CD8-positive, alpha-beta memory T cell (primary cell): ENCODE measurements at places on chromosomes 7 and 10.

GRCh38 chr7:36010656-36011587 is 142.1 kb upstream of the EEPD1 start:
- no peak for DNase-seq
- no peaks in the 10 kb centered on the region for H3K36me3 ChIP-seq
- H3K4me3 ChIP-seq = no peak overlapping the region
- no peaks in the 10 kb centered on the region for H3K4me1 ChIP-seq
- H3K27ac ChIP-seq = no peak overlapping the region

GRCh38 chr10:62380016-62380415 is 5.8 kb downstream of the ZNF365 start:
- H3K4me1 ChIP-seq = peaks cover 8% of the 10 kb centered on the region
- no peak for DNase-seq
- H3K27me3 ChIP-seq = no peaks in the 10 kb centered on the region
- H3K4me3 ChIP-seq = no peak overlapping the region
- H3K27ac ChIP-seq = no peak overlapping the region
- no peaks in the 10 kb centered on the region for H3K36me3 ChIP-seq

- H3K27ac ChIP-seq = no peak overlapping the region
- H3K4me1 ChIP-seq = peaks cover 11% of the 10 kb centered on the region
- no peak for DNase-seq
- H3K36me3 ChIP-seq = no peaks in the 10 kb centered on the region
- H3K27me3 ChIP-seq = no peaks in the 10 kb centered on the region
These were observed 16.2 kb downstream of the ARHGAP21 start for GRCh38 chr10:24707445-24707844.

- H3K27me3 ChIP-seq = no peaks in the 10 kb centered on the region
- no peak for DNase-seq
- no peak overlapping the region for H3K4me3 ChIP-seq
- no peak overlapping the region for H3K27ac ChIP-seq
- no peaks in the 10 kb centered on the region for H3K36me3 ChIP-seq
These were observed 319.1 kb upstream of the TMEM229A start for GRCh38 chr7:124351950-124352349.

DNA sequence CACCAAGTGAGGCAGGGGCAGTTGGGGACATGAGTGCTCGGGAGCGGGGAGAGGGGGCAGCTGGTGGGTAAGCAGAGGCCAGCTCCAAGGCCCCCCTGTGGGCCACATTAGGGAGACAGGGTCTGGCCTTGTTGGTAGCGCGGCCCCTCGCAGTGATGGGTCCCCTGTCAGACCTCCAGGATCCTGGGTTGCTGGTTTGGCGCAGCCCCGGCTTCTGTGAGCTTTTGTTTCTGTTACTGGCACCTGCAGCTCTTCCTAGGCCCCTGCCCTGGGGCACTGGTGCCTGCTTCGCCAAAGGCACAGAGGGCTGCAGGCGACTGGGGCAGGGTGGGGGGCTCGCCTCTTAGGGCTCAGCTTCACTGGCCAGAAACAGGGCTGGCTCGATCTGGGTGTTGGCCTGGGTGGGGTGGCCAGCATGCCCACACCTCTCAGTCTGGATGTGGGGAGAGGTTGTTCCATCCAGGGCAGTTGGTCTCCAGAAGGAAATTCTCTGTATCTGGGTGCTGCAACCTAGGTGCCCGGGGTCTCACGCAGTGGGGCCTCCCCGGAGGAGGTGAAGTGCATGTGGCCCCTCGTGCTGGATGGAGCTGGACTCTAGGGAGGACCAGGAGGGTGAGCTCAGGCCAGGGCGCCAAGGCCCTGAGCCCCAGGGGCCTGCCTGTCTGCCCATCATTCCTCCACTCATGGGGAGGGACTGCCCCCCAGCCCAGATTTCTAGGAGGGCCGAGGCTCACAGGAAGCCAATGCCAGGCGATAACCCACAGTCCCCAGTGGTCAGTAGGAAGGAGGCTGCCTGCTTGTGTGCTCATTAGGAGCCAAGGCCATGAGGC is 138.6 kb downstream of the LHPP start:
- no peak overlapping the region for H3K27ac ChIP-seq
- H3K4me3 ChIP-seq = no peak overlapping the region
- H3K27me3 ChIP-seq = no peaks in the 10 kb centered on the region
- no peaks in the 10 kb centered on the region for H3K4me1 ChIP-seq
- DNase-seq = no peak

- no peaks in the 10 kb centered on the region for H3K4me1 ChIP-seq
- no peak for DNase-seq
- H3K27me3 ChIP-seq = no peaks in the 10 kb centered on the region
These were observed 100.5 kb upstream of the TPK1 start for GRCh38 chr7:144936314-144936713.

DNA sequence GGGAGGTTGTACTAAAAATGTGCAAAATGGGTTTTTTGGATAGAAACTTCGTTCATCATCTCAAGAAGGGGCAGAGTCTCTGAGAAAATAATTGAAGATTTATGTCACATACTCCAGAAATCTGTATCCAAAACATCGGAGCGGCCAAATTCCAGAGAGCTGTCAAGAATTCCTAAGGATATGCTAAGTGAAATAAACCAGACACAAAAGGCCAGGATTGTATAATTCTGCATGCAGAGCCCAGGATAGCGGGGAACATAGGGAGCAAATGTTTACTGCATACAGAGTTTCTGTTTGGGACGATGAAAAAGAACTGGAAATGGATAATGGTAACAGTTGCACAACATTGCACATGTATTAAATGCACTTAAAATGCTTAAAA is 224.2 kb upstream of the AUTS2 start:
- no peak for DNase-seq
- no peak overlapping the region for H3K27ac ChIP-seq
- H3K4me1 ChIP-seq = no peaks in the 10 kb centered on the region

- H3K36me3 ChIP-seq = no peaks in the 10 kb centered on the region
- H3K4me3 ChIP-seq = peak overlapping the region; percentile 66
- peak overlapping the region; percentile 31 for H3K27ac ChIP-seq
- H3K4me1 ChIP-seq = peaks cover 18% of the 10 kb centered on the region
- DNase-seq = peak; percentile 65
These were observed 1.5 kb downstream of the STX1A start for GRCh38 chr7:73717991-73718405.

DNA sequence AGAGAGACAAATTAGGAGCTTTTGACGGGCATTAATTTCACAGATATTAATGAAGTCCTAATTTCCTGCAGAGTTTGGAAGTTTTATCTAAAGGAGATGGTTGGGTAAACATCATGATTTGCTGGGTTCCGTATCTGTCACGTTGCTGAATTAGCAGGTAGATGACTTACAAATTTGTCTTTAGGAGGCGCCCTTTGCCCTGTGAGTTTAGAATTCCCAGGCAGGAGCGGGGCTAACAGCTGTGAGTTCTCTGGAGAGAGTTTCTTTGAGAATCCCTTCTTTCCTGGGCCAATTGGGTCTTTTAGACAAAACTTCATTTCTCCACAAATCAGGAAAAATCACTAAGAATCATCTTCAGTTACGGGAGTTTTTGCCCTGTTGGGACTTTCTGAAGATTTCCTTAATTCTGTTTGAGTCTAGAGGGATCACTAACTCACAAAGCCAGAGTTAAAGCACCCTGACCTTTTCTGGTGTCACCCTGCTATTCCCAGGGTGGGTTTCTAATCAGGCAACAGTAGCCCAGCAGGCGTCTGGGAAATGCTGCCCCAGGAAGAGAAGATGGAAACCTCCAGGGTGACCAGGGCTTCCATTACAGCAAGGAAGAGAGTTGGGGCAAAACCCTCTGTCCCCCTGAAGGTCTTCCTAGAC is 63.7 kb downstream of the PRKCQ start:
- H3K4me1 ChIP-seq = peaks cover 65% of the 10 kb centered on the region
- H3K27ac ChIP-seq = no peak overlapping the region
- no peak for DNase-seq
- no peak overlapping the region for H3K4me3 ChIP-seq

GRCh38 chr7:148264933-148265557 is 325.5 kb upstream of the C7orf33 start:
- H3K36me3 ChIP-seq = no peaks in the 10 kb centered on the region
- no peak for DNase-seq
- H3K4me1 ChIP-seq = no peaks in the 10 kb centered on the region

GRCh38 chr7:111009526-111010040 is 81.3 kb upstream of the LRRN3 start:
- H3K4me3 ChIP-seq = no peak overlapping the region
- H3K27ac ChIP-seq = no peak overlapping the region
- H3K36me3 ChIP-seq = no peaks in the 10 kb centered on the region
- H3K4me1 ChIP-seq = peaks cover 62% of the 10 kb centered on the region
- no peak for DNase-seq
- no peaks in the 10 kb centered on the region for H3K27me3 ChIP-seq

GRCh38 chr7:134932707-134933370 is 53.5 kb upstream of the AGBL3 start:
- H3K36me3 ChIP-seq = no peaks in the 10 kb centered on the region
- H3K4me3 ChIP-seq = no peak overlapping the region
- no peaks in the 10 kb centered on the region for H3K27me3 ChIP-seq

- H3K36me3 ChIP-seq = no peaks in the 10 kb centered on the region
- DNase-seq = no peak
- peaks cover 3% of the 10 kb centered on the region for H3K27me3 ChIP-seq
- H3K4me1 ChIP-seq = no peaks in the 10 kb centered on the region
- H3K4me3 ChIP-seq = no peak overlapping the region
- no peak overlapping the region for H3K27ac ChIP-seq
These were observed 426.5 kb downstream of the RPS24 start for GRCh38 chr10:78460204-78460603.

DNA sequence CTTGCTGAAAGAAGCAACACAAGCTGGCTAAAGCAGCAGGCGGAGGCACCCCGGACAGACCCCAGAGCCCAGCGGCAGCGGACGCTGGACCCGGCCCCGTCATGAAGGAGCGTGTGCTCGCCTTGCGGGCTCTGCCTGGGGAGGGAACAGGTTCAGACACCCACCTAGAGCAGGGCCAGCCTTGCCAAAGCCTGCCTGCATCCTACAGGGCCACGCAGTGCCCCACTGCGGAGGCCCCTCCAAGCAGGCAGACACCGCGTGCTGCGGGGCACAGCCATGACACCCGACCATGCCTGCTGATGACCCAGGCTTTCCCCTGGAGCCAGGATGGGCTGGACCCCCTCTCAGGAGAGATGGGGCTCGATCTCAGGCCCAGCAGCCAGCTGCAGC is 91.7 kb downstream of the MAD1L1 start:
- H3K27ac ChIP-seq = no peak overlapping the region
- H3K36me3 ChIP-seq = no peaks in the 10 kb centered on the region
- no peaks in the 10 kb centered on the region for H3K27me3 ChIP-seq
- H3K4me3 ChIP-seq = no peak overlapping the region
- peaks cover 11% of the 10 kb centered on the region for H3K4me1 ChIP-seq

GRCh38 chr7:97005183-97006054 is at the start of gene DLX6:
TSS of gene DLX6 (plus strand) at chr7:97005553. CDS start at chr7:97005978, 425 bp downstream.
- DNase-seq = no peak
- H3K36me3 ChIP-seq = no peaks in the 10 kb centered on the region
- H3K27ac ChIP-seq = no peak within 1 kb of the TSS
- H3K4me3 ChIP-seq = peak within 1 kb of the TSS; percentile 19

DNA sequence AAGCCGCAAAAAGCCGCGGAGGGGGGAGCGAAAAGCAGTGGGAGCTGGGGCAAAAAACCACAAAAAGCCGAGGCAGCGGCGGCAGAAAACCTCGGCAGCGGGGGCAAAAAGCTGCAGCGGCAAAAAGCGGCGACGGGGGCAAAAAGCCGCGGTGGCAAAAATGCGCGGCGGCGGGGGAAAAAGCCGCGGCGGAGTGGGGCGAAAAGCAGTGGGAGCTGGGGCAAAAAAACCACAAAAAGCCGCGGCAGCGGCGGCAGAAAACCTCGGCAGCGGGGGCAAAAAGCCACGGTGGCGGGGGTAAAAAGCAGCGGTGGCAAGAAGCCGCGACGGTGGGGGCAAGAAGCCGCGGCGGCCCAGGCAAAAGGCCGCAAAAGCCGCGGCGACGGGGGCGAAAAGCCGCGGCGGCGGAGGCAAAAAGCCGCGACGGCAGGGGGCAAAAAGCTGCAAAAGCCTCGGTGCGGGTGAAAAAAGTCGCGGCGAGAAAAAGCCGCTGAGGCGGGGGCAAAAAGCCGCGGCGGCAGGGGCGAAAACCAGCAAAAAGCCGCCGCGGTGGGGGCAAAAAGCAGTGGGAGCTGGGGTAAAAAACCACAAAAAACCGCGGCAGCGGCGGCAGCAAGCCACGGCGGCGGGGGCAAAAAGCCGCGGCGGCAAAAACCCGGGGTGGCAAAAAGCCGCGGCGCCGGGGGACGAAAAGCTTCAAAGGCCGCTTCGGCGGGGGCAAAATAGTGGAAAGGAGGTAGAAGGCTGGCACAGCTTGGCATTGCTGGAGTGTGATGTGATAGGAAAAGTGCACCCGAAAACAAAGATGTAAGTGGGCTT is 135.9 kb downstream of the ZNF92 start:
- H3K4me1 ChIP-seq = peaks cover 5% of the 10 kb centered on the region
- no peak for DNase-seq
- peak overlapping the region; percentile 32 for H3K4me3 ChIP-seq
- no peaks in the 10 kb centered on the region for H3K36me3 ChIP-seq
- H3K27me3 ChIP-seq = peaks cover 6% of the 10 kb centered on the region

- H3K4me1 ChIP-seq = no peaks in the 10 kb centered on the region
- no peak for DNase-seq
- H3K27ac ChIP-seq = no peak overlapping the region
- H3K4me3 ChIP-seq = no peak overlapping the region
- H3K27me3 ChIP-seq = no peaks in the 10 kb centered on the region
These were observed 673.9 kb downstream of the PHTF2 start for GRCh38 chr7:78472519-78472918.

- H3K27ac ChIP-seq = no peak overlapping the region
- H3K4me1 ChIP-seq = no peaks in the 10 kb centered on the region
- no peaks in the 10 kb centered on the region for H3K27me3 ChIP-seq
- H3K4me3 ChIP-seq = no peak overlapping the region
- no peaks in the 10 kb centered on the region for H3K36me3 ChIP-seq
These were observed 111.9 kb downstream of the TCERG1L start for GRCh38 chr10:131199646-131200045.

- peak overlapping the region; percentile 98 for H3K4me3 ChIP-seq
- H3K27ac ChIP-seq = peak overlapping the region; percentile 71
- peaks cover 18% of the 10 kb centered on the region for H3K4me1 ChIP-seq
- peaks cover 25% of the 10 kb centered on the region for H3K36me3 ChIP-seq
- H3K27me3 ChIP-seq = no peaks in the 10 kb centered on the region
These were observed 662 bp downstream of the POLR3A start for GRCh38 chr10:78028438-78029268.

DNA sequence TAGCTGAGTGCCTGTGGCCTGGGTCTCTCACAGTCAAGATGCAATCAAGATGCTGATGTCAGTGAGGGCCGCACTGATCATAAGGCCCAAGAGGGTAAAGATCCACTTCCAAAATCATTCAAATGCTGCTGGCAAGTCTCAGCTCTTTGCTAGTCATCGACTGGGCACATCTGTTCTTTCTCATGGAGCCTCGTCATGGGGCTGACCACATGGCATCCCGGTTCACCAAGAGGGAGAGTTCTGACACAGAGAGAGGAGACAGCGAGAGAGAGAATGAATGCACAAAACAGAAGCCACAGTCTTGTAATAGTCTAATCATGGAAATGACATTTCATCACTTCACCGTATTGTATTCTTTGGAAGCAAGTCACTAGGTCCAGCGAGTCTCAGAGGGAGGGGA is 1067.5 kb upstream of the C7orf33 start:
- no peak overlapping the region for H3K4me3 ChIP-seq
- H3K27ac ChIP-seq = no peak overlapping the region
- DNase-seq = no peak
- H3K36me3 ChIP-seq = no peaks in the 10 kb centered on the region
